ENCODE measurements at places on chromosomes 3 and 15.

DNA sequence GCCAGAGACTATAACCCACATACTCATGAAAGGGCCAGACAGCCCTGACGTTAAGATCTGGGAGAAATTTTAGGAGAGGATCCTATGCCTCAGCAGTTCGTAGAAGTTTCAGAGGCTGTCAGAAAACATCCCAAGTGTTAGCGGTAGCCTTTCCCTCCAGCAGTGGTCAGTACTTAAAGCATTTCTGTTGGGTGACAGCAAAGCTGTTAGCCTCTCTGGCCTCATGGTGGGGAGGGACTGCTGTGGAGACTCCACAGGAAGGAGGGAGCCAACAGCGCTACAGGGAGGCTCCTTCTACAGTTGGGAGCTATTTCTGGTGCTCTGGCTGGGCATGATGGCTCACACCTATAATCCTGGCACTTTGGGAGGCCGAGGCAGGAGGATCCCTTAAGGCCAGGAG lies 27.4 kb downstream of the IDH2 start:
- DNase-seq = no peak

DNA sequence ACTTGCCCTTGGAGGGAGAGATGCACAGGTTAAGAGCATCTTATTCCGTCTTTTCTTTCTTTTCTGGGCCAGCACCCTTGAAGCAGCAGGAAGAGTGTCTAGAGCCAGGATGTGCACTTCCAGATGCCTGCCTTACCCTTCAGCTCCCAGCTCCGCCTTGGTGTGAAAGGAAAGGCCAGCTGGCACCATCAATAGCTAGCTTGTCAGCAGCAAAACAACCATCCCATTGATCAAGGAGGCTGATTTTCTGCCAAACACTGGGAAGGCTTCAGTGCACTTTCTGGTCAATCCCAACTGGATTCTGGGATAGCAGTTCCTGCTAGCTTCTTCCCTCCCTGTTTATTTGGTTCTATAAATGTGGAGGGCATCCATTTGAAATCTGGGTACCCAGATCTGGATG lies 110.9 kb upstream of the GALNT15 start:
- DNase-seq = no peak

DNA sequence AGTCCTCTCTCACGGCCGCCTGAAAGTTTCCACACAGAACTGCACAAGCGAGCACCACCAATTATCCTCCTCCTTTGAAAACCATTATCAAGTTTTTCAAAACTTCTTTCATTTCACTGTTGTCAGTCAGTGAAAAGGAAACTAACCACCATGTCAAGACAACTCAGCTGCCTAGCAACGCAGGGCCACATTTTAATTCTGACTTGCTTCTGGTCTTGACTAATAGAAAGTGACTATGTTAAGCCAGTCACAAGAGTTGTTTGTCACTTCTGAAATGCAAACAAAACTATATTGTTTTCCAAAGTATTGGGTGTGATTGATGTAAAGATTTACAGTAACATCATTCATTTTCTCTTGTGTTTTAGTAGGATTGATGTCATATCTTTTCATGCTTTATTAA lies 612.8 kb upstream of the AGTR1 start:
- DNase-seq = no peak

GRCh38 chr15:73114064-73114463 lies 61.8 kb downstream of the NEO1 start:
- DNase-seq = no peak

- no peak for DNase-seq
These were observed 1.7 kb downstream of the DTWD1 start for GRCh38 chr15:49622561-49622960.

DNA sequence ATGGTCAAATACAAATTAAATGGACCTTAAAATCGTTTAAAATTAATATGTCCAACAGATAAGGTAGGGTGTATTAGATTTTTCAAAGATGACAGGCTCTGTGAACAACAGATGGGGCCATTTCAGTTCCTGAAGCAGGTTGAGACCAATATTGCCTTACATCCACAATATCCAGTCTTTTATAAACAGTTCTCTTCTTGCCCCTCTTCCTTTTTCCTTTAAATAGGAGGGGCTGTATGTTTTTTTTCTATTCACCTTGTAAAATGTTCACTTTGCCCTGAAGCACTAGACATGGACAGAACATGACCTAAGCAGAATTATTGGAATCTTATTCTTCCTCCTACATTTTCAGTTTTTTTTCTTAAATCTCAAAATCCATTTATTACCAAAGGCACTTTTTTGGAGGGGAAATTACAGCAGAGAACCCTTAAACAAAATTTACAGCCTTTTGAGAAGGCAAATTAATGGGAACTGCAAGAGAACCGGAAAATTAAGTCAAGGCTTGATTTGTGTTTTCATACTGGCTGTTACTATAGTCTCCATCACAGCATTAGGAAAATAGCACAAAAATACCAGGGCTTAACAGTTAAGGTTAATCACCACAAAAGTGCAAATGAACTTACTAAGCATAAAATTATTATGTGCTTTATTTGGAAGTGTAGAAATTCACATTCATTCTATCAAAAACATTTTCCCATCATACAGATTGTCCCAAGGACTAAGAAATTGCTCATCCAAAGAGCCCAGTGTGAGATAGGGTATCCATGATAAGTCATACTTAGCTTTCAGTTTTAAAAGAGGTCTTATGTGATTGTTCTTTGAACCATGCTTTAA lies 55.8 kb downstream of the CMSS1 start:
- no peak for DNase-seq

GRCh38 chr3:134658555-134658954 lies 7.7 kb upstream of the KY start:
- DNase-seq = no peak

GRCh38 chr15:94237903-94238302 lies 6.5 kb downstream of the MCTP2 start:
- DNase-seq = no peak

- no peak for DNase-seq
These were observed 42.3 kb upstream of the XIRP1 start for GRCh38 chr3:39234651-39235050.

- DNase-seq = no peak
These were observed 183.8 kb upstream of the MCTP2 start for GRCh38 chr15:94047566-94047965.

- DNase-seq = no peak
These were observed 17.1 kb downstream of the CCDC13 start for GRCh38 chr3:42755681-42756578.

DNA sequence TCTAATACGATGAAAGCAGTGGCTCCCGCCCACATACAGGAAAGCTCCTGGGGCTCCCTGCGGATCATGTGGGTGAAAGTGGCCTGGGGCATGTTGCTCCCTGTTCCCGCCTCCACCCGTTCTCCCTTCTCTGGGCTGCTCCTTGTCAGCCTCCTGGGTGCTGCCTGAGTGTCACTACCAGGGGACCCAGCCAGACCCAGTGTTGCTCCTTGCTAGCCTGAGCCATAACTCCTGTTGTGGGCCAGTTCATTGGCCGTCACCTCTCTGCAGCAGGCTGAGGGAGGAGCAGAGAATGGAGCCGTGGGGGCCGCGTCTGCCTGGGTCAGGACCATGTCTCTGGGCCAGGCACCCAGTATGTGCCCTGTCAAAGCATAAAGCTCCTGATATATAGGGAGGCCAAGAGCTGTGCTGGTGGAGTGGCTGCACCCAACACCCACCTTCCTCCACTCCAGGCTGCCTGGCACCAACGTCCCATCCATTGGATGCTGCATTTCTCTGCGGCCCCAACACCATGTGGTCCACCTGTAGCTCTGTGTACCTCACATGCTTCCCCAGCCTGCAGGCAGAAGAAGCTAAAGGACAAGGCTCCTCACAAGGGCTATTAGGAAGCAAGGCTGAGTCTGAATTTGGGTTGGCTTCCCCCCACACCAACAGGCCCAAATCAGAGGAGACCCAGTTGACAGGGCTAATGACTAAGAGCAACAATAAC lies 40.5 kb downstream of the KLF13 start:
- DNase-seq = no peak

DNA sequence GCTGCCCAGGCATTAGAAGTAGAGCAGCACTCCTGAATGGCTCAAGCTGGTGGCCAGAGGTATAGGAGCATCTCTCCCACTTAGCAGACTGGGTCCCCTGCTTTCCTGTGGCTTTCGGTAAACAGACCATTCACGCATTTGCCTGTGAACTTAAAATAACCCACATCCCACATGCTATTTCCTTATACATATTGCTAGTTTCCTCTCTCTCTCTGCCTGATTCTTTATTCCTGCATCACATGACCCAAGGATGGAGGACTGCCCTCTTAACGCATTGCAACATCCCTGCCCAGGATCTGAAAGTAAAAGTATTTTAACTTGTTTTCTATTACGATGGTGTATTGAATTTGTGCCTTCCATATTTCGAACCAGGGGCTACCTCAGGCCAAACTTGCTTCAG lies 43.4 kb upstream of the NLGN1 start:
- DNase-seq = no peak

DNA sequence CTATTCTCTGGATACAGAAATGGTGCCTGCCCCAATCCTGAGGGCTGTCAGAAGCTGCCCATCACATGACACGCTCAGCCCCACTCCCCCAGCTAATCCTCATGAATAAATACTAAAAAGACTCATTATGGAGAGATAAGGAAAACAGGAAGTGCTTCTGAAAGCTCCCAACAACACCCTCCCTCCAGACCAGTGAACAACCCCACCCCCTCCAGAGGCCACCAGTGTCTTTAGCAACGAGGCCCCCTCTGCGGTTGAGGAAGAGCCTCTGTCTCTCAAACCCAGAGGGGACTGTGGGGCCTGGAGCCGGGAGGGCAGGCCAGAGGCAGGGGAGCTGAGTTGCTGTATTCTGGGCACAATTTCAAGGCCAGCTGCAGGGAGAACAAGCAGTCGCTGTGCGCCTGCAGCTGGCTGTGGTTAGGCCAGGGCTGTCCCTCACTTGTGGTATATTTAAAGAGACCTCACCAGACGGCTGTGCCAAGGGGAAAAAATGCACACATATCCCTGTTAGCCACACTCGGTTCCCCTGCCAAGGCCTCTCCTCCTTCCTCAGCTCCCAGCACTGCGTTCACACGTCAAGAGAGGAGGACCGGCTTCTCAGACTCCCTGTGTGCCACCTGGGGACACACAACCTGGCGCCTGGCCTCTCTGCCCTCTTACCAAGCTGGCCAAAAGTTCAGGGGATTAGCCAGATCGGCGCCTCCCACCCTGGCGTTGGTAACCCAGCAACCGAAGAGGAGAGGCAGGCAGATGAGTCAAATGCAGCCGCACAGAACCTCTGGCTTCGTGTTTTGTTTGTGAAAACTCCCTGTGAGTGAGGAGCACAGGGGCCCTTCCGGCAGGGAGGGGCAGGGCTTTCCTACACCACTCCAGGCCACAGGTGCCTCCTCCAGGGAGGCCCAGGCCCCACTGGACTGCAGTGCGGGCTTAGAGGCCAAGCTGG lies 101.2 kb upstream of the ETV5 start:
- peak; percentile 11 for DNase-seq

Data from AG09319 (cell line).